ENCODE measurements at places on chromosomes 12 and 14.

- no peak for DNase-seq
These were observed 34.7 kb upstream of the C12orf42 start for GRCh38 chr12:103530307-103531066.

DNA sequence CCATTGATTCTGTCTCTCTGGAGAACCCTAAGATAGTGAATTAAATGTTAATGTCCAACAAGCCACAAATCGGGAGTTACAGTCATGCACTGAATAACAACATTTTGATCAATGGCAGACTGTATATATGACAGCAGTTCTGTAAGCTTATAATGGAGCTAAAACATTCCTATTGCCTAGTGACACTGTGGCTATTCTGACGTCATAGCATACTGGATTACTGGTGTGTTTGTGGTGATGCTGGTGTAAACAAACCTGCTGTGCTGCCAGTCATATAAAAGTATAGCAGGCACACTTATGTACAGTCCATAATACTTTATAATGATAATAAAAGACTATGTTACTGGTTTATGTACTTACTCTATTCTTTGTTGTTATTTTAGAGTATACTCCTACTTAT is 56.7 kb upstream of the BICD1 start:
- no peak for DNase-seq

DNA sequence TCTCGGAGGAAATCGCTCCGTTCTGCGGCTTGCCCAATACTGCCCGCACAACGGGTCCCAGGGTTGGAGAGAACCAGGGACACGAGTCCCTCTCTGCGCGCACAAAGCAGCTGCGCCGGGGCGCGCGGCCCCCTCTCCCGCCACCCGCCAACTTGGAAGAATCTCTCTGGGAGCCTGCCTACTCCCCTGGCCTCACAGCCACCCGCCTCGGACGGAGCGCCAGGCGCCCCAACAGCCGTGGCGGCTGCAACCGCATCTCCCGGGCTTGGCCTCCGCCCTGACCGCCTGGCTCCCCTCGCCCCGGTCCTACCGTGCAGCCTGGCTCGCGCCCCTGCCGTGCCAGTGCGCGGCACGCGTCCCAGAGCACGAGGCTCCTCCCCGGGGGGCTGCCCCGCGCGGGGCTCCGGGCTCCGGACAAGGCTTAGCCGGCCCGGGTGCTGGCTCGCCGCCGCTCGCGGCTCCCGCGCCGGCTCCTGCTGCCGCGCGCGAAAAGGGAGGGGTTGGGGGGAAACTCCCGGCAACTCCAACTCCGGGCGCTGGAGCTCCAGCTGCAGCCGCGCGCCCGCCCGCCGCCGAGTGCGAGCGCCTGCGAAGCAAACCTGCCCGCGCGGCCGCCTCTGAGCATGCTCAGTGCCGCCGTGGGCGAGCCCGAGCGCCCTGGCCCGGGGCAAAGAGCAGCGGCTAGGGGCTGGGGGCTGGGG is at the start of gene STXBP6:
Gene STXBP6 (minus strand): TSS at position 580 of the 701 bp plus-strand sequence. CDS start 75,329 bp downstream, outside the sequence.
- DNase-seq, result no peak

DNA sequence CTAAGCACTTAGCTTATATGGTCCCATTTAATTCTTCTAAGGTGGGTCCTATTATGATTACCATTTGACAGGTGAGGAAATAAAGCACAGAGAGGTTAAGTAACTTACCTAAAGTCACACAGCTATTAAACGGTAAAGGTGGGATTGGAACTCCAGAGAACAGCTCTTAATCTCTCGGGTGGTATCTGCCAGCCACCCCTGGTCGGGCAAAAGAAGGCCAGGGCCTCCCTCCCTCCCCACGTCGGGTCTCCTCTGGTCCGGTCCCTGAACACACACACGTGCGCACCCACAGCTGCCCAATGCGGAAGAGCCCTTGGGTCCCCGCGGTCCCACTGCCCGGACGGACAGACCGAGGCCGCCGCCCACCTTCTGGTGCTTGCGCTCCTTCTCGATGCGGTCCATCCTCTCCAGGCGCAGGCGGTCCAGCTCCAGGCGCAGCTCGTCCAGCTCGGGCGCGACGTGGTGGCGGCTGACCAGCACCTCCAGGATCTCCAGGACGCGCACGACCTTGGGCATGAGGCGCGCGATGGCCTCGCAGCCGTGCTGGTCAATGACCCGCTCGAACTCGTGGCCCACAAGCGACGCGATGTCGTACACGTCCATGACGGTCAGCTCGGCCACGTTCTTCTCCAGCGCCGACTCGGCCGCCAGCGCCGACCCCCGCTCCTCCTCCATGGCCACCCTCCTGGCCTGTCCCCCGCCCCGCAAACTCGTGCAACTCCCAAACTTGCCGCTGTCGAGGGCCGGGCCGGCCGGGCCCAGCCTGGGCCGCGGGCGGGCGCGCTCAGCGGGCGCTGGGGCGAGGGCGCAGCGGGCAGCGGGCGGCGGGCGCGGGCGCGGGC is 490 bp downstream of the RILPL1 start:
- DNase-seq, result peak; percentile 11

DNA sequence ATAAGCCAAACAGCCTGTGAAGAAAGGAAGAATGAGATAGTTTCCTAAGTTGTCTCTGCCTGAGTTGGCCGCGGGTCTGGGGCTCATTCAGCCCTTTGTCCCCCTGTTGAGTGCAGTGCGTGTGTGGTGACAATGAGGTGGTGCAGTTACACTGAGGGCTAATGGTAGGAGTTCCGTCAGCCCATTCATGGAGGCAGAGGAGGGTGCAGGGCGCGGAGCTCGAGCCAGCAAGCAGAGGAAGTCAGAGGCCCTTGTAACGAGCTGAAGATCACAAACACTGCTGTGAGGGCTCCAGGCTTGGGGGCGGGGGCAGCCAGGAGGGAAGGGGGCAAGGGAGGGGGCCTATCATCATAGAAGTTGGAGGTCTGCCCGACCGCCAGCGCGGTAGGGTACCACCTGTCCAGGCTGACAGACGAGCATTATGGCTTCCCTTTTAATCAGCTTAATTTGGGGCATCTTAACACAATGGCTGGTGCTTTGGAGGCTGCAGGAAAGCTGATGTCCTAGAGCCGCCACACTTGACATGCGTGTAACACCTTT is 20.5 kb downstream of the CCND2 start:
- DNase-seq, result no peak

All from DND-41 (cell line).